ENCODE measurements at places on chromosomes 11 and 22.

GRCh38 chr22:42052765-42053164, 17.8 kb downstream of the NAGA start:
- no peak for DNase-seq

DNA sequence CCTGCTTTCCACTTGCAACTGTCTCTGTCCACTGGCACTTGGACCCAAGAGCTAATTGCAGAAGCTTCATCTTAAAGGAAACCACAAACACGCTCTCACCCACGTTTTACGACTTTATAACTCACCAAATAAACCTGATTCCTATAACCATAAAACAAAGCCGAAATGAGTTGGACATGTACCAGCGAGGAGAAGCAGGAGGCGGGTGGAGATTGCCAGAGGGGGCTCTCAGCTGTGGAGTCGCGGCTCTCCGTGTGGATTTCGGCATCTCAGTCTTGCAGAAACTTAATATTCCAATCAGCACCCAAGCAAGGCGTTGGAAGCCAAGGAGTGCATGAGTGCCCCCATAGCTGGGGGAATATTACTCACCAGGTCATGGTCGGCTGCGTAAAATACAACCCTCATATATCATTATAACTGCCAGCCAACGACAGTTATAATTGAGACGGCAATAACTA, 483.6 kb downstream of the MN1 start:
- DNase-seq = no peak

DNA sequence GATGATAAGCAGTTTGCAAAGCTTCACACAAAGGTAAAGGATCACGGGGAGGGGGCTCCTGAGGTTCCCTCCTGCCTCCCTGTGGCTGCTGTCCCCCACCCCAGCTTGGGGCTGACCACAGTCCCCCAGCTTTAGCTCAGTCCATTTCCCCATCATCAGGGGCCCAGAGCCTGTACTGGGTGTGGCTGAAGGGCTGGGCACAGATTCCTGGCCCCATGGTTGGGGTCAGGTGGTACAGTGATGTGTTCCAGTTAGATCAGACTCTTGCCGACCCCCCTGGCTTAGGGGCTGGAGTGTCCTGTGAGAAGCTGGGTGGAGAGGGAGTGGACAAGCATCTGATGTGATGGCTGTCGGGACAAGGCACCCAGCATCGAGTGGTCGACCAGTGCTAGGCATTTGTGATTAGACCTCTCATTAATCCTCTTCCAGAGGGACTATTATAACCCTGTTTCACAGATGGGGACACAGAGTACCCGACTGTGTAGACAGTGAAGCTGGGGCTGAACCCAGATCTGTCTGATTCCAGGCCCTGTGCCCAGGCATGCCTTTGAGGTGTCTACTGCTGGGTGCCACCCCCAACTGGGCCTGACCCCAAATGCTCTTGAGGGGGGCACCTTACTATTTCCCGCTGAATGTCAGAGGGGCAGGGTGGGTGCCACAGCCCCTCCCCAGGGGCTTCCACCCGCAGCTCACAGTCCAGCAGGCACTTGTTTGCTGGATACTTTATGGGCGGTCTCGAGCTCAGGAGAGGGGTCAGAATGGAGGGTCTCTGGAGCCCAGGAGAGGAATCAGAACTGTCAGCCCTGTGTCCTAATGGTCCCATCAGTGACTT, 4.3 kb downstream of the SHANK3 start:
- no peak for DNase-seq

DNA sequence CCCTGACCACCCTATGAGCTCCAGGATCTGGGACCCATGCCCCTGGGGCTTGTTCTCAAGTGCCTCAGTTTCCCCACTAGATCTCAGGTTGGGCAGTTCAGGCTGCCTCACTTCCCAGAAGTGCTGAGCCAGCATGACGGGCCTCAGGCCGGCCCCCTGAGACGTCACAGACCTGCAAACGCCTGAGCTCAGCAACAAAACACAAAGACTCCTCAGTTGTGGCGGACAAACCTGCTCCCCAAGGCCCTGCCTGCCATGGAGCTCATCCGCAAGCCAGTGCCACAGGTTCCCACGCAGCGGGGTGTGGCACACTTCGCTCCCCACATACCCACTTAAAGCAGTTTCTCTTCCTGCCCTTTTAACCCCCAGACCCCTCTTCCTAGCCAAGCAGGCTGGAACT, 45.2 kb downstream of the NECTIN1 start:
- DNase-seq = no peak

- DNase-seq = no peak
These were observed 102.6 kb downstream of the GALNT18 start for GRCh38 chr11:11519184-11519583.

DNA sequence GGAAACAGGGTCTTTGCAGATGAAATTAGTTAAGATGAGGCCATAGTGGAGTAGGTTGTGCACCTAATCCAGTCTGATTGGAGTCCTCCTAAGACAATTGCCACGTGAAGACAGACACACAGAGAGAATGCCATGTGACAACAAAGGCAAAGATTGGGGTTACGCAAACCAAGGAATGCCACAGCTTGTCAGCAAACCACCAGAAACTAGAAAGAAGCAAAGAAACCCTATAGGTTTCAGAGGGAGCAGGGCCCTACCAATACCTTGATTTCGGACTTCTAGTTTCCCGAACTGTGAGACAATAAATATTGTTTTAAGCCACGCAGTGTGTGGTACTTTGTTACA, 8.2 kb upstream of the LAYN start:
- DNase-seq = no peak

DNA sequence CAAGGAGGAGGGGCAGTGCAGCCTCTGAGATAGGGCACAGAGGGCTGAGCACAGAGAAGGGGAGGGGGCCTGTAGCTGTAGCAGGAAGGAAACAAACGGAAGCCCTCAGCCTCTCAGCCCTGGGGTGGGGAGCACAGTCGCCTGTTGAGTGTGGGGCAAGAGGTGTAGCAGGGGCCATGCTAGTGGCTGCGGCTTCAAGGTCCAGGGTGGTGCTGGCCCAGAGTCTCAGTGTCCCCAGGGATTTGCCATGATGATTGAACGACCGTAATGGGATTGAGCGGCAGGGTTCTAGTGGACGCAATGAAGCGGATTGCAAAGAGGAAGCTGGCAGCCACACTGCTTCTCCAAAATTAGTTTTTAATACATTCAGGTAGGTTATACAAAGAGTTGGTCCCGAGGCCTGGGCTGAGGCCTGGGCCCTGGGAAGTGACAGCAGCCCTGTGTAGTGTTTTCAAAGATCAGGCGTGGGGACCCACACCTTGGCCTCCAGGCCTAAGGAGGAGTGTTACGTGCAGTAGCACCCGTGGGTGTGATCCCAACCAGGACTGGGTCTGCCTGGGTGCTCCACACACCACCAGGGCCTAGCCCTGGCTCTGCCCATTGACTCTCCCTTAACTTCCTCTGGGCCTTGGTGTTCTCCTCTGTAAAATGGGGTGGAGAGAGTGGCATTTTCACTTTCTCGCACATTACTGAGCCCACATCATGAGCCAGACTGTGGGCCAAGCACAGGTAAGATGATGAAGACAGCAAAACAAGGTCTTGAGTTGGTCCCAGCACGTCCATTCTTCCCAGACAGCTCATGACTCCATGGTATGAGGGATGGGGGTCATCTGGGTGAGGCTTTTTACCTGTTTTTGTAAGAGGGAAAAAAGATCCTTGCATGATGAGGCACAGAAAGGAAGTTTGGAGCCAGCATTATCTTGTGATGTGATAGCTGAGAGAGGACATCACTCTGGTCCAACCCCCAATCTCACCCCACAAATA, 13.1 kb downstream of the LRRC32 start:
- DNase-seq = no peak

DNA sequence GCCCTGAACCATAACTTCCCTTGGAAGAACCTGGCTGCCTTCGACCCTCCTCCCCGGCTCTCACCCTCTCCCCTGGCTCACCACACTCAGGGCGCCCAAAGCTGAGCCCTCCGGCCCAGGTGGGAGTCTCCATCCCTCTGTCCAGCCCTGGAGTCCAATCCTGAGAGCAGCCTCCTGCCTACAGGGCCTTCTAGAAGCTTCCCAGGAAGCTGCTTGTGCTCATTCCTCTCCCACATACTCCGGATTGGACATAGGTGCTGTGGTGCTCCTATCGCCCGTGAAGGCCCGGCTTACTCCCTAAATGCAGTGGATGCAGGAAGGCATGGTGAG, 1332.0 kb downstream of the BRD1 start:
- no peak for DNase-seq

GRCh38 chr11:17076517-17077239, 789 bp downstream of the RPS13 start:
- peak; percentile 10 for DNase-seq

- DNase-seq = peak; percentile 73
These were observed 7.6 kb downstream of the OR56A1 start for GRCh38 chr11:6022956-6023355.

GRCh38 chr11:128913806-128914205, 22.6 kb downstream of the KCNJ5 start:
- DNase-seq = no peak

- peak; percentile 21 for DNase-seq
These were observed 35.8 kb downstream of the MTNR1B start for GRCh38 chr11:93005239-93005638.

- no peak for DNase-seq
These were observed 54.7 kb upstream of the CCDC188 start for GRCh38 chr22:20205464-20205963.

DNA sequence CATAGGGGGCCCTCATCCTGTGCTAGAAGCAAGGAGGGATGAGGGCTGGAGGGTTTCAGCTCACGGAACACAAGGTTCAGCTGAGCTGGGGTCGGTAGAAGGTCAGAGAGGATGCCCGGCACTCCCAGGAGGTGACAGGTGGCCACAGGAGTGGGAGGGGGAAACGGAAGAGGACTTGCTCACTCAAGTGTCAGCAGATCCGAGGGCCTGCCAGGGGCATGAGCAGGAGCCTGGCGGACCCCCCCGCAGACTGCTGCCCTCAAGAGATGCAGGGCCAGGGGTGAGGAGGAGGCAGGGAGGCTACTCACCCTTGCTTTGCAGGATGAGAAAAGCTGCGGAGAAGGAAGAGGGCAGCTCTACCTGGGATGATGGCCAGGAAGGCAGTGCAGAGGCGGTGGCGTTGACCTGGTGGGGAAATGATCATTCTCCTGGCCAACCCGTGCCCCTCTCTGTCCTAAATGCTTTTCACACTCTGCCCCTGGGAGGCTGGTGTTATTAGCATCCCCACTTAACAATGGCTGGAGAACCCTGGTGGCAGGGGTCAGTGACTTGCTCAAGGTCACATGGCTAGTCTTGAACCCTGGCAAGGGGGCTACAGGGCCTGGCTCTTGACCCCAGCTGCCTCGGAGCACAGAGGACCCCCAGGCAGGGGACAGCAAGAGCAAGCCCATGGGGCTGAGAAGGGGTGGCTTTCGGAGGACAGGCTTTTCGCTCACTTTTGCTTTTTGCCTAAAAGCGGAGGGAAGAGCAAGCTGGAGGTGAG, 30.1 kb upstream of the CSNK1E start:
- DNase-seq = no peak

DNA sequence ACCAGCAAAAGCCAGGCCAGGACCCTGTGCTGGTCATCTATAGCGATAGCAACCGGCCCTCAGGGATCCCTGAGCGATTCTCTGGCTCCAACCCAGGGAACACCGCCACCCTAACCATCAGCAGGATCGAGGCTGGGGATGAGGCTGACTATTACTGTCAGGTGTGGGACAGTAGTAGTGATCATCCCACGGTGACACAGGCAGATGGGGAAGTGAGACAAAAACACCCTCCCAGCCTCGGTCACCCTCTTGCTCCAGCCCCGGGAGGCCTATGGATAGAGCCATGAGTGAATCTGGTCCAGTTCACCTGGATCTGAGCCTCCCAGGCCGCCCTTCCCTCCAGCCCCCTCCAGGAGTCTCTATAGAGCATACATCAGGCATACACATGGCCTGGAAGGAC, 115.2 kb upstream of the IGLL5 start:
- no peak for DNase-seq

DNA sequence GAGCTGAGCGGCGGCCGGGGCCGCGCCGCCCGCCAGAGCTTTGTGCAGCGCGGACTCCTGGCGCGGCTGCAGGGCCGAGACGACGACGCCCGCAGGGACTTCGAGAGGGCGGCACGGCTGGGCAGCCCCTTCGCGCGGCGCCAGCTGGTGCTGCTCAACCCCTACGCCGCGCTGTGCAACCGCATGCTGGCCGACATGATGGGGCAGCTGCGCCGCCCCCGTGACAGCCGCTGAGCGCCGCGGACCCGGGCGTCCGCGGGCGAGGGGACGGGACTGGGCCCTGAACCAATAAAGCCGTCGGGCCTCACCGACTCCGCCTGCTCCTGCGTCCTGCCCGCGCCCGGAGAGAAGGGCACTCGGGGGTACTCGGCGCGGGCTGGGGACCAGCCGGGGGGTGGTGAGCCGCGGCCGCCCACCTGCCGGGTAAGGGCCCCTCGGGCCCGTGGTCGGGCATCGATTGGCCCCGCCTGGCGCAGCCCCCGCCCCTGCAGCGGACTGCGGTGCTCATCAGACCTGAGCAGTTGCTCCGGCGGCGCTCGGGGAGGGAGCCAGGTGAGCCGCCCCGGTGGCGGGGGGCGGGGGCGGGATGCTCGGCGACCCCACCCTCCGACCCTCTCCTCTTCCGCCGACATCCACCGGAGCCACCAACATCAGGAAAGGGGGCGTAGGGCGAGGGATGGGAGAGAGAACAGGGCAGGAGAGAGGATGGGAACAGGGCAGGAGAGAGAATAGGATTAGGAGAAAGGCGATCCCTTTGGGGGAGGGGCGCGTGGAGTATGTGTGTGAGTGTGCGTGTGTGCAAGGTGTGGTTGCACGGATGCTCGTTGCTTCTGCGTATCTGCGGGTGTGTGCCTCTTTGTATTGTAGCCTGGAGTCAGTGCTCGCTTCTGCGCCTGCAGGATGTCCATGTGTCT, at the start of gene TMEM25:
TSS of gene TMEM25 (plus strand) at position 510 of the 914 bp plus-strand sequence. CDS start 610 bp downstream, outside the sequence.
- peak; percentile 36 for DNase-seq

DNA sequence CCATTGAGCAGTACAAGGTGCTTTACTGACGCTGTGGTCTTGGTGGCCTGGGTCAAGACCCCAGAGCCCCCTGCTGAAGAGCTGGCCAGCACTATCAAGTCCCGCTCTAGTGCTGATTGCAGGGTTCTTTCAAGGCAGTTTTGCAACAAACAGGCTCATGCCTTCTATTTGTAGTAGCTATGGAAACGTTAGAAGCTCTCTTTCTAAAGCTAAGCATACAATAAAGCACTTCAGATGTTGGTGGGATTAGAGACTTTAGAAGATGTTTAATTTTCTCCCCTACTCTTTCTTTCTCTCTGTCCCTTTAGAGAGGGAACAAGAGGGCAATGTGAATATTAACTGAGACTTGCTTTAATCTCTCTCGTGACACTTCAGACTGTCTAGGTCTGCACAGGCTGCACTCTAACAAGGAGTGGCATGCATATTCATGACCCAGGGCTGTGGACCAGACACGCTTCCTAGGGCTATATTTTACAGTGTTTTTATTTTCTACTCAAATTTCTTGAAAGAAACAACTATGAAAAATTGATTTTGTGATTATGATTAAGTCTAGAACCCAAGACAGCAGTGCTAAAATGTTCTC, 138.6 kb downstream of the WNT7B start:
- DNase-seq = no peak

DNA sequence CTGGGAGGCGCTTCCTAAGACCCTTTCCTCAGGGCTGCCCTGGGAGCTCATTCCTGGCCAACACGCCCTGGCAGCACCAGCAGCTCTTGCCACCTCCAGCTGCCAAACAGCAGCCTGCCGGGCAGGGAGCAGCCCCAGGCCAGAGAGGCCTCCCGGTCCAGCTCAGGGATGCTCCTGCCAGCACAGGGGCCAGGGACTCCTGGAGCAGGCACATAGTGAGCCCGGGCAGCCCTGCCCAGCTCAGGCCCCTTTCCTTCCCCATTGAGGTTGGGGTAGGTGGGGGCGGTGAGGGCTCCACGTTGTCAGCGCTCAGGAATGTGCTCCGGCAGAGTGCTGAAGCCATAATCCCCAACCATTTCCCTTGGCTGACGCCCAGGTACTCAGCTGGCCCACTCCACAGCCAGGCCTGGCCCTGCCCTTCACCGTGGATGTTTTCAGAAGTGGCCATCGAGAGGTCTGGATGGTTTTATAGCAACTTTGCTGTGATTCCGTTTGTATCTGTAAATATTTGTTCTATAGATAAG, 7.6 kb downstream of the SLC39A13 start:
- DNase-seq = peak; percentile 95
